ENCODE measurements at places on chromosomes 3 and 15.

GRCh38 chr3:172904711-172905373, 154.3 kb downstream of the ECT2 start:
- DNase-seq: no peak

GRCh38 chr15:66599536-66600239, 33.9 kb upstream of the LCTL start:
- DNase-seq: no peak

DNA sequence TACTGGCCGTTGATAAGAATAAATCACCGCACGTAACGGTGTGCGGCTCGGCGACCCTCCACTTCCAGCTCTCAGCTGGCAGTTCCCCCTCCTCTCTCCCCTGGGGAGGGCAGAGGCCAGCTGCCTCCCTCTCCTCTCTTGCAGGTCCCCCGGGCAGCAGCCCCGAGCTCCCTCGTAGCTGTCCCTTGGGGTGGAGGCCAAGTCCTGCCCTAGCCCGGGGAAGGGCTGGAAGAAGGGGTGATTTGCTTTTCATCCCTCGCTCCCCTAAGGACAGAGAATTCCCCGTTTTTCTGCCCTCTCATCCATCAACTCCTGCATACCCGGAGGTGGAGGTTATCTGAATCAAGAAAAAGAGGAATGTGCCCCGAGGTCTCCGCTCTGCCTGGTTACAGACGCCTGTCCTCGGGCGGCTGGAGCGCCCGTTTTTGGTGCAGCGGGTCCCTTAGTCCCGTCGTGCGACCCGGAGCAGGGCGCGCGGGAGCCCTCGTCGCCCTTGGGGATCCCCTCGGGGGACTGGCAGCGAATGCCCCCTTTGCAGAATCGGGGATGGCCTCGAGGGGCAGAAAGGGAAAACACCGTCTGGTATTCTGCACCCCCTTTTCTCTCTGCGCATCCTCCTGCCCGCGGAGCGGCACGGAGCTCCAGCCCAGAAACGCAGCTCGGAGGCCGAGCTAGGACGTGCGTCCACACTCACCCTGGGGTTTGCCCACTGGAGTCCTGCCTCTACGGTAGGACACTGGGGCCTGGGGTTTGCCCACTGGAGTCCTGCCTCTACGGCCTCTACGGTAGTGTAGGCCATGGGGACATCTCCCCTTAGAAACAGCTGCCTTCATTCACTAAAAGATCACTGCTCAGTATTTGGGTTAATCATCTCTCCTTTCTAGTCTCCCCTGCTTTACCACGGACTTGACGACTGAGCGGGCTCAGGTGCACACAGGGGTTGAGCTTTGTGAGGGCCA, 2.2 kb downstream of the PTPRG start:
- DNase-seq: no peak

DNA sequence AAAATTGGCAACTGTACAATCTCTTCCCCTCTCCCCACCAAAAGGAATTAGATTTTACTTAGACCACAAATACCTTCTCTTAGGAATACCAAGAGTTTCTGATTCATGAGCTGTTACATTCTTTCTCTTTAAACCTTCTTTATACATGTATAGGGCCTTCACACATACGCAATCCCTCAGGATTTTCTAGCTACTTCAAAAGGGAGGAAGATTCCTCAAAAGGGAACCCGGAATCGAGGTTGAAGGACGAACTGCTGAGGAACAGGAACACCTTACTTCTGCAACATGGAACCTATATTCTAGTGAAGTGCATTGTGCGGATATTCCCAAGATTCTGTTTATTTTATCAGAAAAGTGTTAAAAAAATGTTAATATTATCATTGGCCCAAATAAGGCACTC, 52.3 kb downstream of the GABRB3 start:
- DNase-seq: no peak

GRCh38 chr15:94674296-94674695, 442.9 kb downstream of the MCTP2 start:
- no peak for DNase-seq

GRCh38 chr3:130263708-130264107, 81.8 kb upstream of the COL6A5 start:
- no peak for DNase-seq

- DNase-seq: no peak
Measured at GRCh38 chr3:19093084-19093483, 55.2 kb upstream of the KCNH8 start.

- DNase-seq: no peak
Measured at GRCh38 chr3:18556503-18557135, 131.5 kb upstream of the SATB1 start.

- no peak for DNase-seq
Measured at GRCh38 chr15:86645925-86646500, 566.3 kb downstream of the AGBL1 start.

Measured in RPMI8226 (cell line).